ENCODE measurements at places on chromosomes 1 and 21.

DNA sequence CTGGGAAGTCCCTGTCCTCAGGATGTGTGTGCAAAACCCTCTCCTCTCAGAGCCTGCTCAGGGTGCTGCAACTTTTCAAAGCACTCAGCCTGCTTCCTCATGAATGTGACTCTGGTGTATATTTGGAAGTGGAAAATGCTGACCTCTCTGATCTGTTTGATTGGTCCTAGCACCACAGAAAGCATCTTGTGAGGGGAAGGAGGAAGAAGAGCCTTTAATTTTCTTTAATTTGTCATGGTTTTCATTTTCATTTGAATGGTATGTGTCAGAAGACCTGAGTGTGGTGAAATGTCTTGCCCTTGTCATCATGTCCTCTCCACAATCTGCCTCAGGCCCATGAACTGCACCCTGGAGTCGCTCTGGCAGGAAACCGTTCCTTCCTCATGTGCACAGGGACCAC, 383.5 kb downstream of the NTNG1 start:
- DNase-seq, result no peak

DNA sequence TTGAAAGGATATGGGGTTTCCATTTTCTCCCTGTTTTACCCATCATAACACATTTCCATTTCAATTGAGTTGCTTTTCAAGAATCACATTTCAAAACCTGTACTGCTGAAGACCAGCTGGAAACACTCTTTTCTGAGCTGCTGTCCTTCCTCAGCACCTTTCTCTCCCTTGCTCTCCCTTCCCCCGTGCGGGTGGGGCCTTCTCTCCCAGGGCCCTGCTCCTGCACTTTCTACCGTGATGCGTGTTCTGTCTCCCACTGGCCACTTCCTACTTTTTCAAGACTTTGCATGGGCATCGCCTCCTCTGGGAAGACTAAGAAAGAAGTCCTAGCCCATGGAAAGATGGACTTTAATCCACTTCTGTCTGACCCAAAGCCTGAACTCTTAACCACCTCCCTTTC, 390.4 kb downstream of the PTPRU start:
- DNase-seq, result no peak

DNA sequence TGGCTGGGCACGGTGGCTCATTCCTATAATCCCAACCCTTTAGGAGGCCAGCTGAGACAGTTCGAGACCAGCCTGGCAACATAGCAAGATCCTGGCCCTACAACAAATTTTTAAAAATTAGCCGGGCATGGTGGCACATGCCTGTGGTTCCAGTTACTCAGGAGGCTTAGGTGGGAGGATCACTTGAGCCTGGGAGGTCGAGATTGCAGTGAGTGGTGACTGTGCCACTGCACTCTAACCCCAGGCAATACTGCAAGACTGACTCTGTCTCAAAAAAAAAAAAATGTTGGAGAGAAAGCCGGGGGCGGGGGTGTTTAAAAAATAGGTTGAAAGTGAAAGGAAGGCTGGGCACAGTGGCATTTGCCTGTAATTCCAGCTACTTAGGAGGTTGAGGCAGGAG, 16.5 kb downstream of the CLDN19 start:
- no peak for DNase-seq

GRCh38 chr1:89957107-89957506, 37.8 kb upstream of the ZNF326 start:
- DNase-seq, result no peak

DNA sequence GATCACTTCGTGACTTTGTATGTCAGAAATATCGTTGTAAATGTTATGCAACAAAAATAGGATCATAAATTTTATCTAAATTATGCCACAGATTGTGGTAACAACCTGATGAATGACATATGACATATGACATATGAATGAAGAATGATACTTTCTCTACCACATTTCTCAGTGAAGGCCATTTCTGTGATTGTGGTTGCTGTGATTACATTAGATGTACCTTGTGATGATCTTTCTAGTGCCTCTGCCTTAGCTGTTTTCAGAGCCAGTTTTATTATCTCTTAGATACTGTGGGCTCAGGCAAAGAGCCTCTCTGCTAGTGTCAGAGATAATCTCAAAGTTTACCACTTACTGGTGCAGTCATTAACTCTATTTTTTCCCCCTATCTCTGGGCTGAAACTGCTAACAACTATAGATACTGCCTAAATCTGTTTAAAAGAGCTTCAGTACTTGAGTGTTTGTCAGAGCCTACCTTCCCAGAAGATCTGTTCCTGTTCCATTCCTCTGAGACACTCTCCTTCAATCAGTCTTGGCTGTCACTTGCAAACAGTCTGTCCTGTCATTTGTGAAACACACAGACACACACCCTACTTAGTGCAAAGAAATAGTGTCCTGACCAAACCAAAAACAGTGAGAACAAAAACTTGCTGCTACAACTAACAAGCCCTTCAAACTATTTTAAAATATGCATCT, 55.5 kb downstream of the HMCN1 start:
- peak; percentile 20 for DNase-seq

DNA sequence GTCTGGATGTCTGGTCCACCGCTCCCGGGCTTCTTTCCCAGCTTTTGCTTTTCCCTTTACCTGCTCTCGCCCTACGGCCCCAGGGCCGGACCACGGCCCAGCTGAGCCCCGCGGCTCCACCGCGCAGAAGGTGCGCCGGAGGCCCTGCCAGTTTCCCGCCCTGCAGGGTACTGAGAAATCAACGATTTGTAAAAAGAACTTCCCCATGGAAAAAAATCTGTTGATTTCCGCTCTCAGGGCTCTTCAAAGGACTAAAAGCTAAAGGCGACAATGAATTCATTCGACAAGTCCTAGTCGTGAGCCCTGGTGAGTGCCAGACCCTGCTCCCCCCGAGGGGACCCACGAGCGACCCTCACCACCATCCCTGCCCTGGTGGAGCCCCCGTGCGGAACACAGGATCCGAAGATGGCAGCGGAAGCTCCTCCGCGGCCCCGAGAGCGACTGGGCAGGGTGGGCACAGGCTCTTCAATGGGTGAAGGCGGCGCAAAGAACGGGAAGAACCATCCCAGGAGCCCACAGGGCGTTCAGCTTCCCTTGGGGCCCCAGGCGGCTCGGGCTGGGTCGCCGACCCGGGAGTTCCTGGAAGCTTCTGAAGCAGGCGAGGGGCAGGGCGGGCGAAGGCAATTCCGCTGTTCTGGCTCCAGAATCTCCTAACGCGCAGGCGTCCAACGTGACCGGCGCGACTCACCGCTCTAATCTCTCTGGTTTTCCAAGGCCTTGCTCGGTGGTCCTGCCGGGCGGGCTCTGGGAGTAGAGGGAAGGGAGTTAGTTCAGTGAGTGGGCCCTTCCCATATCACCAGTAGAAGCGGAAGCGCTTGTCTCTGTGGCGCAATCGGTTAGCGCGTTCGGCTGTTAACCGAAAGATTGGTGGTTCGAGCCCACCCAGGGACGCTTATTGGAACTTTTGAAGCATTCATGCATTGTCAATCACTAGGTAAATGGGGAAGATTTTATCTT, 6.6 kb upstream of the RNU1-2 start:
- DNase-seq, result peak; percentile 92

- DNase-seq, result peak; percentile 88
Observed at GRCh38 chr21:45129189-45129923, 55.0 kb downstream of the ADARB1 start.

DNA sequence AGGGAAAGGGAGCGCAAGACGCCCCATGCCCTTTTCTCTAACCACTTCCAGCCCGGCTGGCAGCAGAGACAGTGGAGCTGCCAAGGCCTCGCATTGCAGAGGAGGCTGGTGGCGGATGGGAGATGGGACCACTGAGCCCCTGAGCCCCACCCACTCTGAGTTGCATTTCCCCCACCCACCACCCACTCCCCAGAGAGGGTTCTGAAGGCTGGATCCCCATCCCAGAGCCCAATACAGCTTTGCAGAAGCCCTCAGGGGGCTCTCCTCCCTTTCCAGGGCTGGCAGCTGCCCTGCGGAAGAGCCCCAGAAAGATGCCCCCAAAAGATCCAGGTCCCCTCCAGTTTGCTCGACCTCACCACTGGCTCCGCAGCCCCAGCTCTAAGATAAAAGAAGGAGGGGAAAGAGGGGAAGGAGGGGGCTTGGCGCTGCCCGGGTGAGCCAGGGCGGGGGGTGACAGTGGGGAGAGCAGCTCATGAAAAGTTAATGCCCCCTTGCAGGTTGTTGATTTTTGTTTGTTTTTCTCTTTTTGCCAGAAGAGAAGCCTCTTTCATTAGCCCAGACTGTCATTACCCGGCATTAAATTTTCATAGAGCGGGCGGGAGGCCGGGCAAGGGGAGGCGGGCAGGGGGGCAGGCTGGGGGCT, 38.4 kb upstream of the CASZ1 start:
- DNase-seq, result no peak

DNA sequence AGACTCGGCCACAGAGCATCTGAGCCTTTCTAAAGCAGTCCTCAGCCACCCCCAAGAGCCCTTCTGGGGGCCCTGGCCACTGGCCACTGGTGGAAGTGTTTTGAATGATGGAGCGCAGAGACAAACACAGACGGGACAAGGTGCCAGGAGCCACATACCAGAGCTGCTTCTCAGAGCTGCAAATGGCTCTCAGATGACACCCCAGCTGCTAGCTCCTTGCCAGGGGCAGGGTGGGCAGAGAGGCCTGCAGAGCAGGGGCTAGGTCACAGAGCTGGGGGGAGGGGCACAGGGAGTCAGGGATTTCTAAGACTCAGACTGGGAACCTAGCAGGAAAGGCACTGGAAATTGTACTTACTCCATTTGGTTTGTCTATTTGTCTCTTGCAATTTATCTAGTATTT, 30.4 kb downstream of the KCNN3 start:
- peak; percentile 18 for DNase-seq
